Activated CD4-positive, alpha-beta T cell treated with anti-CD3 and anti-CD28 coated beads for 1 hour (primary cell): ENCODE measurements at places on chromosomes 12 and 14.

DNA sequence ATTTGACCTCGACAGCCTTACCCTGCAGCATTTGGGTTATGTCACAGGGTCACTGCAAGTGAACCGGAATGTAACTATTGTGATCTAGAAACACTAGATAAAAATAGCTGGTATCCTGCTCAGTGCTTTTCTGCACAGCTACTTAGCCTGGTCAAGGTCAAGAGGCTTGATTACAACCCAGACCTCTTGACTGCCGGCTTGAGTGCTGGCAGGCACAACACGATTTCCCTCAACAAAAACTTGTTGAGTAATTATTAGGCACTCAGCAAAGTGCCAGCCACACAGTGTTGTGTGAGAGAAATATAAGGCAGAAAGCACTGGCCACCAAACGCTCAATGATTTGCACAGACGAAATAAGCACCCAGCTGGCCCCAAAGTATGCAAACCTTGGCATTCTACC is 156.7 kb downstream of the NUAK1 start:
- DNase-seq = no peak

GRCh38 chr12:29148596-29148910 is 525 bp upstream of the FAR2 start:
- DNase-seq = no peak

GRCh38 chr12:12511021-12511783 is 51.5 kb downstream of the DUSP16 start:
- no peak for DNase-seq

GRCh38 chr14:35189422-35189821 is 67.1 kb downstream of the PRORP start:
- no peak for DNase-seq

DNA sequence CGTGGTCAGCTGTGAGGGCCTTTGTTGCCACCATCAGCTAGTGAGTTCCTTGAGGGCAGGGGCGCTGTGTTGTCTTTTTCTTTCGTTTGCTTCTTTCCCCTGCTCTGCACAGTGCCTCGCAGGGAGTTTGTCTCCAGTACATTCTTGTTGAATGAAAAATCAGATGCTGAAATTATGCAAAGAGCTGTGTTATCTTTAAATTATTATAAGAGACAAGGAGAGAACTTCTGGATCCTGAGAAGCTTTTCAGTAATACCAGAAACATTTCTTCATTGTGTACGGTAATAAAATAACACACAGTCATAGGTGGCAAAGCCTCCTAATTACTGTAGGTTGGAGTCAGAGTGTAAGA is 14.9 kb downstream of the EML1 start:
- DNase-seq = no peak

DNA sequence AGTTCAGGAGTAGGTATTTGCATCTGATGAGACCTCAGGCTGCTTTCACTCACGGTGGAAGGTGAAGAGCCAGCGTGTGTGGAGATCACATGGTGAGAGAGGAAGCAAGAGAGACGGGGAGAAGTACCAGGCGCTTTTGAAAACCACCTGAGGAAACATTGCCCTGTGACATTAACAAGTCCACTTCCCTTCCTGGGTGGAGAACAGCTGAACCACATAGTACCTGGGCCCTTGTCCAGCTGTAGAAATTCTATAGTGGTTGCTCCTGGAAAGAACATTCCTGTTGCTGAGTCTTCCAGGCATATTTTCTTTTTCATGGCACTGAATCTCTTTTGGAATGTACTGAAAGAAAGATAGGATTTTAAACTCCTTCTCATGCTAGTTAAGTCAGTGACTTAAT is 87.3 kb upstream of the RIN3 start:
- no peak for DNase-seq

DNA sequence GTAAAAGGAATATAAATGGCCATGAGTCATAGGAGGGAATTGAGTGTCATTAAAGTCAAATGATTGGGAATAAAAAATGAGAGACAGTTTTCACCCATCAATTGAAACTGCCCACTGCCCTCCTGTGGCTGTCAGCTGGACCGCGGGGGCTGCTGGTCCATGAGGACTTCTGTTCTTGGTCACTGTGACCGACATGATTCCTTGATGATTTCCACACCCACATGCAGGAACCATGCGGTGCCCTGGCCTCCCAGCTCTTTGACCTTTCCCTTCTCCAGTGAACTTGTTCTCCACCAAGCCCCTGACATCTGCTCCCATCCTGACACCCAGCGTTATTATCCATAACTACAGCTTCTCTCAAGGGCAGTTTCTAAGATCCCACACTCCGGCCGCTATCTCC is 48.4 kb downstream of the C12orf75 start:
- no peak for DNase-seq

- DNase-seq = no peak
Measured at GRCh38 chr12:27453421-27453820, 6.9 kb downstream of the SMCO2 start.

- DNase-seq = no peak
Measured at GRCh38 chr12:124637581-124637981, 70.2 kb upstream of the NCOR2 start.

DNA sequence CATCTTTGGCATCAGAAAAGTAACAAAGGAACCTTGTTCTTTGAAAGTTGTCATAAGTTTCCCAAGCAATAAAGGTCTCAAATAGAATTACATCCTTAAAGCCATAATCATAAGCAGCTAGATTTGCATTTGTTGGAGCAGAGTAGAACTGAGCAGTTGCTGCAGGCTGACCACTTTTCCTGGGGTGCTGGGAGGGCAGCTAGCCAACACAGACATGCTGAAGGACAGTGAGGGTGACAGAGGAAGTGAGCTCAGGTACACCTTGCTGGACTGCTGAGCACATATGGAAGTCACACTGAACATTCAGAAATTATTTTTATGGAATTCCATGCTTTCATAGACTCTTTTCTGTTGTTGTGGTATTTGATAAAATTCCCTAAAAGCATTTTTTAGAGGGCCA is 66.2 kb downstream of the MARK3 start:
- DNase-seq = no peak

DNA sequence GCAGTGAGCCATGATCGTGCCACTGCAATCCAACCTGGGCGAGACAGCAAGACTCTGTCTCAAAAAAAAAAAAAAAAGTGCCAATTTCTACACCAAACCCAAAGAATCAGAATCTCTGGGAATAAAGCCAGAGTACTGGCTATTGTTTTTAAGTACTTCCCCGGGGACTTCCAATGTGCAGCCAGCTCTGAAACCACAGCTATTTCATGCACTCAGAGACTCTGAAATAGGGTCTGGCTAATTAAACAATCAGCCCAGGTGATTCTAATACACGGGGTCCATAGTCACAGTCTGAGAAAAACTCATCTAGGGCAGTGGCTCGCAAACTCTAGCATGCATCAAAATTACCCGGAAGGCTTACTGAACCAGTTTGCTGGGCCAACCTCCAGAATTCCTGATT is 56.3 kb downstream of the SIX6 start:
- DNase-seq = no peak

DNA sequence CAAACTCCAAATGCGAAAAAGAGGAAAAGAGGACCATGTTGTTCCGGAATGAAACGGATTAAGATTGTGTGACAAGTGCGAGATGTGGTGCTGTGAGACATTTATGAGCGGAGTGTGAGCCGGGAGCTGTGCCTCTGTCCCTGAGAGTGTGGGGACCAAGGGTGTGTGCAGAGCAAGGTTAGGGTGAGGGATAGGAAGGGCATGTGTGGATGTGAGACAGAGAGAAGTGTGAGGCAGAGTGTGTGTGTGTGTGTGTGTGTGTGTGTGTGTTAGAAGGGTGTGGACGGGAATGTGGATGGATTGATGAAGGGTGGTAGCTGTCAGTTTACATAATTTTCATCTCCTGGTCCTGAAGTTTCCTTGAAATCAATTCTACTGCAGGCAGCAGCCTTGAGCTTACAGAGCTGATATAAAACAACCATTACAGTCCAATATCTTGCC is 4.3 kb upstream of the OTX2 start:
- no peak for DNase-seq

DNA sequence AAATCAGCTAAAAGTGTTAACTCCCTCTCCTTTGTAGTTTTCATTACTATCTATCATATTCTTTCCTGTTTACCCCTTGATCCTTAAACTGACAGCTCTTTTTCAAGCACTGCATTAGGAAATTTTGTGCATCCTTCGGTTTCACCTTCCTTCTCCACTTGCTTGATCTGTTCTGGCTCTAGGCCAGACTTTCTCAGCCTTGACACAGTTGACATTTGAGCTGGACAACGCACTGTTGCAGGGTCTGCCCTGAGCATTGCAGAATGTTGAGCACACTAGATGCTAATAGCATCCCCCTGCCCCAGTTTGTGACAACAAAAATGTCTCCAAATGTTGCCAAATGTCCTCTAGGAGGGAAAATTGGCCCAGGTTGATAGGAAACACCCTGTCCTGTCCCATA is 75.4 kb upstream of the KCNJ8 start:
- no peak for DNase-seq

GRCh38 chr14:106268013-106268727 is 741.8 kb downstream of the TMEM121 start:
- DNase-seq = peak; percentile 80

DNA sequence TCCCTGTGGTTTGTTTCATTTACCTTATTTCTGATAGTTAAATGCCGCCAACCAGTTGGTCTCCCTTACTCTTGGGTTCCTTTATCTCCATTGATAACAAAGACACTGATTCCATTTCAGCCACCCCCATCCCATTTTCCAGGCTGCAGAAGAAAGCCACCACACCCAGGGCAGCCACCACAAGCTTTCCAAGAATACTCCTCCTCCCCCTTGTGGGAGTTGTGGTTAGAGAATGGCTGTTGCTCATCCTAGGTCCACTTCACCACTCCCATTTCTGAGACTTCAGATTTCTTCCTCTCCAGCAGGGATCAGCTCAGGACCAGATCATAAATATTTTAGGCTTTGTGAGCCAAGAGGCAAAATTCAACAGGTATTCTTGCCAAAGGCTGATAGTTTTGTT is 73.9 kb downstream of the ANO4 start:
- no peak for DNase-seq
